ENCODE measurements at places on chromosomes 3 and 15.

DNA sequence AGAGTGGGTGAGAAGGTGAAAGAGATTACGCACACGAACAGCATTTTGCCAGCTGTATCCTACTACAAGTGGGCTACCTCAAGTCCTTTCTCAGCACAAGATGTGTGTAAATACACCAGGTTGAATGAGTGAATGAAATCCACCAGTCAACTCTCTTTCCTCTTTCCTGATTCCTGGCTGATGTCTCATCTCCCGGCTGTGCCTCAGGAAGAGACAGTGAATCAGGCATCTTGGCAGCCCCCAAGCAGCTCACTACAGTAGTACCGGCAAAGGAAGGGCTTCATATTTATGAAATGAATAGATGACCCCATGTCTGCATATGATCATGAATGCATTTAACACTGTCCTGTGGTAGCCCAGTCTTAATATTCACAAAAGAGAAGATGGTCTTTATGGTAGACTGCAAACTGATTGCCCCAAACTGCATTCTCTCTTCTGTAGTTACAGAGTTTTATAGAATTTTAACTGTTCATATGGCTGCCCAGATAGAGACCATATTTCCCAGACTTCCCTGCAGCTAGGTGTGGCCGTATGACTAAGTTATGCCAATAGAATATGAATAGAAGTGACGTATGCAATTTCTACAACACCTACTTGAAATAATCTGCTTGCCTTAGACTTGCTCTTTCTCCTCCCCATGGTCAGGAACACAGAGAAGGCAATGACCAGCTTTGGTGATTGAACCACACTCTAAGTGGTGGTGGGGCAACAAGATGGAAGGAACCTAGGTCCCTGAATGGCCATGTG is 22.7 kb downstream of the MGLL start:
- no peak overlapping the region for H3K27ac ChIP-seq
- H3K27me3 ChIP-seq = no peaks in the 10 kb centered on the region
- no peak overlapping the region for H3K4me3 ChIP-seq
- no peak for DNase-seq

- no peaks in the 10 kb centered on the region for H3K4me1 ChIP-seq
- no peak overlapping the region for H3K4me3 ChIP-seq
- H3K27me3 ChIP-seq = no peaks in the 10 kb centered on the region
- no peak overlapping the region for H3K27ac ChIP-seq
Observed at GRCh38 chr15:76495487-76495886, 158.9 kb downstream of the ISL2 start.

GRCh38 chr3:122067214-122067550 is 12.0 kb downstream of the CD86 start:
- no peaks in the 10 kb centered on the region for H3K27me3 ChIP-seq
- H3K4me1 ChIP-seq = peaks cover 37% of the 10 kb centered on the region
- peak overlapping the region; percentile 55 for H3K4me3 ChIP-seq

DNA sequence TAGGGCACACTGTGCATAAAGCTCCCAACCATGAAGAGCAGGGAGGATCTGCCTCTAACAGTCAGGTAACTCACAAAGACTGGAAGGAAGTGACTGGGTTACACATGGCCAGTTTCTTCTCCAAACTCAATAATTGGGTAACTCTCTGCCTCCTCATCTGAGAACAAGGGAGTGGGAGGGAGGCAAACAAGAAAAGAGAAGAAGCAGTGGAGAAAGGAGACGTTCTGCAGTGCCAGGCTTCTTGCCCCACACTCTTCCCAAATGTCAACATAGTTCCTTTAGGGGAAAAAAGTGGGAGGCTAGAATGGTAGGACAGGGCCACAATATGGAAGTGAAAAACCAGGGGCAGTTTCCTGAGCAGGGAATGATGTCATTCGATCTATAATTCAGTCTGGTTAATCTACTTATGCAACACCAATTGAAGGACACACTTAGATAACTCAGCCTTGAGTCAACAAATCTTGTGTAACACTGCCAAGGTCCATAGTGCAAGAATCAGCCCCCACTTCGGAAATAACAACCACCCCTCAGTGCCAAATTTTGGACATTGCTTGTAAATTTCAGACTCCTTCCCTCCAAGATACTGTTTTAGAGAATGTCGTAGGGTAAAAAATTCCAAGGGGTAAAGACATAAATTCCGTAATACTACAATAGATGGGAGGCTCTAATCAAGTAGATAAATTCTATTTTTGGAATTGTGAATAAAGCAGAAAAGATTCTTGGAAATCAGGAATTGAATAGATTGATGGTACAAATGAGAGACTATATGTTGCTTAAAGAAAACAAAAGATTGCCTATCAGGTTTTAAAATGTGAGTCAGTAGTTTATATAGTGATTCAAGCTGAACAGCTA is 143.0 kb downstream of the LPP start:
- peaks cover 5% of the 10 kb centered on the region for H3K36me3 ChIP-seq
- H3K4me1 ChIP-seq = peaks cover 47% of the 10 kb centered on the region
- no peak for DNase-seq

DNA sequence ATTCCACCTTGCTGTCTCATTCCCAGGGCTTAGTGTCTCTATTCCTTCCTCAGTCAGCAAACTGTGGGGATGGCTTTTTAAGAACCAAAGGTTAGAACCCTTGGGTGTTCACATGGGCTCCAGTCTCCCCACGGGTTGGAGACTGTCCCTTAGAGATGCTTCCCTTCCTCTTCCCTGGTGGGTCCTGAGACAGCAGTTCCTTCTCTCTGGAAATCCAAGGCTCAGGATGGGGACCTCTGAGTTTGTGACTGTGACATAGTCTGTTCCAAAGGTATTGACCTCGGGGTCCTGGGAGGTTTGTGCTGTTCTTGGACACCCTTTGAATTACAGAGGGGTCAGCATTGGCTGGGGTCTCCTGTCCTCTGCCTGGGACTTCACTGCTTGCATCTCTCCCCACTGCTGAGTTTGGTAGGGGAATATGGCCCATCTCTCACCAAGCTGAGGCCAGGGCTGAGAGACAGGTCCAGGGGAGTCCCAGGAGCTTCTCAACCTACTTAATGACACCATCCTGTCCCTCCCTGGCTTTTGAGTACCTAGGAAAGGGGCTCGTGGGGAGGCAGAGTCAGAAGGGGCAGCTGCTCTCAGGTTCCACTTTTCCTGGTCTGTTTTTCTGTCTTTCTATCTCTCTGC is 1.5 kb downstream of the GRM2 start:
- peaks cover 11% of the 10 kb centered on the region for H3K36me3 ChIP-seq
- no peak overlapping the region for H3K27ac ChIP-seq
- peaks cover 7% of the 10 kb centered on the region for H3K4me1 ChIP-seq
- DNase-seq = no peak

- no peaks in the 10 kb centered on the region for H3K36me3 ChIP-seq
- no peak overlapping the region for H3K27ac ChIP-seq
- H3K4me1 ChIP-seq = no peaks in the 10 kb centered on the region
- H3K27me3 ChIP-seq = no peaks in the 10 kb centered on the region
- H3K4me3 ChIP-seq = no peak overlapping the region
- DNase-seq = no peak
Observed at GRCh38 chr15:76199106-76200082, 111.9 kb downstream of the ETFA start.

GRCh38 chr3:122273498-122273897 is 51.5 kb upstream of the CSTA start:
- peaks cover 10% of the 10 kb centered on the region for H3K4me1 ChIP-seq
- no peak for DNase-seq
- H3K4me3 ChIP-seq = no peak overlapping the region
- no peaks in the 10 kb centered on the region for H3K27me3 ChIP-seq
- no peak overlapping the region for H3K27ac ChIP-seq

DNA sequence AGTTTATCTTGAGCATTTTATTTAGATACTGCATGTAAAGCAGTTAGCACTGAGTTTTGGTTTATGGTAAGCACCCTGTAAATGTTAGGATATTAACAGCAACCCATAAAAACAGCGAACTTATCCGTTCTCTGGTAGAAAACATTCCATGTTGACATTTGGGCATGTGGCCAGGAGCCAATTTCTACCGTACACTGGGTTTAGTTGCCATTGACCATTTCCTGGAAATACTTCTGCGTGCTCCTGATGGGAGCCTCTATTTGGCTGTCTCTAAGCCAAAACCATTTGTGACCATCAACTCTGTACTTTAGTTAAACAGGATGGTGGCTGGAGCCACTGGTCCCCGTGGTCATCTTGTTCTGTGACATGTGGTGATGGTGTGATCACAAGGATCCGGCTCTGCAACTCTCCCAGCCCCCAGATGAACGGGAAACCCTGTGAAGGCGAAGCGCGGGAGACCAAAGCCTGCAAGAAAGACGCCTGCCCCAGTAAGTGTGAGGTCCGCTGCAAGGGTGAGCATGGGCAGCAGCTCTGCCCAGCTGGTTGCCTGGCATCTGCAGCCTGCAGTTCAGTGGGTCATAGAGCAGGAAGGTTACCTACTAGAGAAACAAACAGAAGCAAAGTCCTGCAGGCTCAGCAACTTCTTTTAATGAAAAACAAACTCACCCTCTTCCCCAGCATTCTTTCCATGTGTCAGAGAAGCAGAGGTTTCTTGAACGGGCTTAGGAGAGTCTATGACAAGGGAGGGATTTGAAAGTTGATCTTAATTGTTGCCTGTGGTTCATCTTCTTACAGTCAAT is 7.1 kb downstream of the THBS1 start:
- H3K36me3 ChIP-seq = no peaks in the 10 kb centered on the region
- H3K4me1 ChIP-seq = no peaks in the 10 kb centered on the region

DNA sequence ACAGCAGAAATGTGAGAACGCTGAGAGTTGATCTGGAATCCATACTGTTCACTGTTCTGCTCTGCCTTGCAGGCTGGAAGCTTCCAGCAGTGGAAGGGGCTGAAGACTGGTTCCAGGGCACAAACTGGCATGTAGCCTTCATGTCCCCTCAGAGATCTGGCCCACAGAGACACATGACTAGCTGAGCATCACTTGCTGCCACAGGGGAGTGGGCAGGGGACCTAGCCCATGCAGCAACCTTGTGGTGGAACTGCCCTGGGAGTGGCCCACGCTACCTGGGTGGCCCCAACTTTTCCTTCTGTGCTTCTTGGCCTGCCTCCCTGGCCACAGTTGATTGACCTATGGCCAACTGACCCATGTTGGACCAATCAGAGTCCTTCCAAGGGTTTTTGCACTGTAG is 98.1 kb downstream of the TPRA1 start:
- H3K27ac ChIP-seq = no peak overlapping the region
- H3K27me3 ChIP-seq = peaks cover 18% of the 10 kb centered on the region
- H3K36me3 ChIP-seq = no peaks in the 10 kb centered on the region

GRCh38 chr15:49495993-49496753 is 73.1 kb downstream of the FGF7 start:
- H3K27me3 ChIP-seq = peaks cover 1% of the 10 kb centered on the region
- no peak overlapping the region for H3K27ac ChIP-seq
- no peaks in the 10 kb centered on the region for H3K4me1 ChIP-seq
- no peak for DNase-seq

- H3K27me3 ChIP-seq = peaks cover 16% of the 10 kb centered on the region
- H3K4me3 ChIP-seq = no peak overlapping the region
- DNase-seq = no peak
- no peak overlapping the region for H3K27ac ChIP-seq
Observed at GRCh38 chr3:35643495-35643894, 4.2 kb downstream of the ARPP21 start.

DNA sequence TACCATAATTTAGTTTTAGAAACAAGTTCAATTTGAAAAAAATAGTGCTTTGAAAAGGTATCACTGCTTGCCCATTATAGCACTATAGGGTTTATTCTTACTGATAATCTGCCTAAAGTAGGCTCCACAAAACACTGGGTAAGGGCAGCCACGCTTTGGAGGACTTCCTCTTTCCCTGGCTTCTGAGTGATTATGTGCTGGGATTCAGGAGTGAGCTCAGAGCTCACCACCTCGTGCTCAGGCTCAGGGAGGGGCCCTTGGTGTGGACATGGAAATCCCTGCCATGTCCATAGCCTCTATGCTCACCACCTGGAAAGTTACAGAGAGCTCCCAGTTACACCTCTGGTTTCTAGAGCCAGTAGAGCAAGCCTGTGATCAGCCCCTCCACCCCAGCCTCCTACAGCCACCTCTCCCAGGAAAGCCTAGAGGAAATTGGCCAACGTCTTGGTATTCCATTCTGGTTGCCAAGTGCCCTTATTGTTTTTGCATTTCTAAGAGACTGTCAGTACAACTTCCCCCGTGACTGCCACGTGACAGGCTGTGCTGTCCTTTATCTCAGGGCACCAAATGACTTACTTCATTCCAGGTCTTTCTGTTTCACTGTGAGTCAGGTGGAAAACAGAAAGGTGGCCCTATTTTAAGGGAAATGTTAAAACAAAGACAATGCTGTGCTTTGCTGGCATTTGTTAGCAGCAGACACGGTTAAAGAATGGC is 316.0 kb downstream of the RORA start:
- H3K27me3 ChIP-seq = peaks cover 2% of the 10 kb centered on the region
- H3K4me1 ChIP-seq = peaks cover 14% of the 10 kb centered on the region
- no peak overlapping the region for H3K27ac ChIP-seq
- DNase-seq = no peak
- no peaks in the 10 kb centered on the region for H3K36me3 ChIP-seq

DNA sequence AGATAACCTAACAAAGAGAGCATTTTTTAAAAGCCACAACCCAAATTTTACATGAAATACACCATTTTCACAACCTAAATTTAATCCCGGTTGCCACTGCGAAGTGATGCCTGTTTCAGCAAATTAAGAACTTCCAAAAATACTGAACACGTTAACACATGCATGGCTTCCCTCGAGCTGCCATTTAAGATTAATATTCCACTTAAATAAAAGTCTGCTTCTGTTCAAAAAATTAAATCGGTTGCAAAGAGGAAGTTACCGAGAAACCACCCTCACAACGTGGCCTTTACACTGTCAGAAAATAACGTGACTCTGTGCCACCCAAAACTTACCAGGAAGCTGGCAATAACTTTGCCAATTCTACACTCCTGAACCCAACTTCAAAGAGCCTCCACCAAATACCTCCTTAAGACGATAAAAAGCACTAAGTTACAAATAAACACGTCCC is 1.2 kb downstream of the TBL1XR1 start:
- H3K4me3 ChIP-seq = peak overlapping the region; percentile 94
- H3K27ac ChIP-seq = peak overlapping the region; percentile 91
- no peaks in the 10 kb centered on the region for H3K27me3 ChIP-seq
- peaks cover 40% of the 10 kb centered on the region for H3K4me1 ChIP-seq

- peaks cover 4% of the 10 kb centered on the region for H3K27me3 ChIP-seq
- DNase-seq = no peak
- H3K27ac ChIP-seq = no peak overlapping the region
- no peak overlapping the region for H3K4me3 ChIP-seq
Observed at GRCh38 chr15:39692356-39693327, 90.0 kb downstream of the FSIP1 start.

DNA sequence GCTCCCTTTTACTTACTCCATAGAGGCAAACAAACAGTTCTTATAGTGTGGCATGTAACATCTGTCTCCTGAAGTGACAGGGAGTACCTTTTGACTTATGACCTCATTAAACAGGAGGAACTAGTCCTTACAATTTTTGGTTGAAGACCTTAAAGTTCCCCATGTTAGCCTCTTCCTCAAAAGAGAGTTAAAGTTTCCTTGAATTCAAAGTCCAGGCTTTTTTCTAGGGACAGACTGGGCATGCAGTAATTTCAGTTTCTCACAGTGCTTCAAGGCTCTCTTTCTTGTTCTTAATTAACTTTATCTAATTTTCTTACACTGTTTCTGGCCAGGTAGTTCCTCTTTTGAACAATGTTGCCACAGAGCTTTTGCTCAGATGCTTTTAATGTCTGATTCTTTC is 12.1 kb downstream of the GOLM2 start:
- H3K27ac ChIP-seq = peak overlapping the region; percentile 67
- H3K36me3 ChIP-seq = peaks cover 8% of the 10 kb centered on the region
- peaks cover 39% of the 10 kb centered on the region for H3K4me1 ChIP-seq
- DNase-seq = no peak
- no peak overlapping the region for H3K4me3 ChIP-seq
- H3K27me3 ChIP-seq = no peaks in the 10 kb centered on the region
